ENCODE measurements at places on chromosomes 7 and 10.

DNA sequence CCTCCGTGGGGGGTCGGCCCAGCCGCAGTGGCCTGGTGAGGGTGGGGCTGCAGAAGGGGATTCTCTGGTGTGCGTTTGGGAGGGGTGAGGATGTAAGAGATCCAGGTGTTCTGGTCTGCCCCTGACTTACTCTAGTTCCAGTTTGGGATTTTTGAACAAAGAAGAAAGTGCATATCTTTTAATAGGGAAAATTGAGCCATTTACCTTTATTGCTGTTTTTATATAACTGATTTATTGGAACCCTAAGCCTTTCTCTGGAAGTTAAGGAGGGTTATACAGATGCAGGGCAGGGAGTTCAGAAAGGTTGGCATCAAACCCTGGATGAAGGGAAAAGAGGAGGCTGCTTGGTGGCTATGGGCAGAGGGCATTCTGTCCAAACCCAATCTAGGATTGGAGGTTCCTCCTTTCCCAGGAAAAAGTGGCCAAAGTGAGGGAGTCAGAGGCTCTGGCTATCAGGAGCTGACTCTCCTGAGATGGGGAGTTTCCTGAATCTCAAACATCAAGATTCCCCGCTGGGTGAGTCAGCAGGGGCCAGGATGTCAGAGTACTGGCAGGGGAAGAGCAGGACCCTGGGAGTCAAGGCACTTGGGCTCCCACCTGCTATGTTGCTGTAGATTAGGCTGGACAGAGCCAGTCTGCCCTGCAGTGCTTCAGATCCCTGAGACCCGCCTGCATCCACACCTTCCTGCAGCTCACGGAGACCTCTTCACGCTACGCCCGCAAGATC is 67.5 kb downstream of the CLIP2 start:
- no peaks in the 10 kb centered on the region for H3K27me3 ChIP-seq
- H3K4me1 ChIP-seq, result no peaks in the 10 kb centered on the region
- H3K27ac ChIP-seq, result no peak overlapping the region
- no peak overlapping the region for H3K4me3 ChIP-seq
- H3K36me3 ChIP-seq, result peaks cover 64% of the 10 kb centered on the region
- DNase-seq, result no peak

- H3K27me3 ChIP-seq, result no peaks in the 10 kb centered on the region
- no peaks in the 10 kb centered on the region for H3K36me3 ChIP-seq
- H3K4me1 ChIP-seq, result peaks cover 3% of the 10 kb centered on the region
- no peak overlapping the region for H3K4me3 ChIP-seq
These were observed 96.2 kb upstream of the MKI67 start for GRCh38 chr10:128222332-128222849.

DNA sequence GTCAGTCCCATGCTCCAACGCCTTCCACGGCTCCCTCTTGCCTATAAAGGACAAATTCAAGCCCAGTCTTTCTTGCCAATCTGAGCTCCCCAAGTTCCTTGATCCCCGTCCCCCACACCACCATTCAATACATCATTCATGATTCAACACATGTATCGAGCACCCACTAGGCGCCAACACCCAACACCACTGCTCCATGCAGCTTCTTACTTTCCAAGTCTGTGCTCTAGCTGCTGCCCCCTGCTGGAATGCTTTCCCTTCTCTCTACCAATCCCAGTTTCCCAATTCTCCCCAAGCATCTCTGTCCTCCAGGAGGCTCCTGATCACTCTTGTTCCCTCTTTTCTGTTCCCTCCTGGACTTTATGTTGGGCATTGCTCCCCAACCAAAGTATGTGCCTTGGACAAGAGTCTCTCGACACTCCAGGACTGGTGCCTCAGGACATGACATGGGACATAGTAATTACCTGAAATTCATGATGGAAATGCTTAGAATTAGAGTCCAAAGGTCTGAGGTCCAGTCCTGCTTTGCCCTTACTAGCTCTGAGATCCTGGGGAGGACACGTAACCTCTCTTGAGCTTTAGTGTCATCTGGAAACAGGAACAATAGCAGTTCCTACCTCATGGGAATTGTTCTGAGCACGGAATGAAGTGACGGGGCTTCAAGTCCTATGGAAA is 172.7 kb downstream of the NEURL1 start:
- no peak overlapping the region for H3K27ac ChIP-seq
- no peaks in the 10 kb centered on the region for H3K27me3 ChIP-seq
- peaks cover 4% of the 10 kb centered on the region for H3K4me1 ChIP-seq
- DNase-seq, result peak; percentile 12
- peaks cover 2% of the 10 kb centered on the region for H3K36me3 ChIP-seq

DNA sequence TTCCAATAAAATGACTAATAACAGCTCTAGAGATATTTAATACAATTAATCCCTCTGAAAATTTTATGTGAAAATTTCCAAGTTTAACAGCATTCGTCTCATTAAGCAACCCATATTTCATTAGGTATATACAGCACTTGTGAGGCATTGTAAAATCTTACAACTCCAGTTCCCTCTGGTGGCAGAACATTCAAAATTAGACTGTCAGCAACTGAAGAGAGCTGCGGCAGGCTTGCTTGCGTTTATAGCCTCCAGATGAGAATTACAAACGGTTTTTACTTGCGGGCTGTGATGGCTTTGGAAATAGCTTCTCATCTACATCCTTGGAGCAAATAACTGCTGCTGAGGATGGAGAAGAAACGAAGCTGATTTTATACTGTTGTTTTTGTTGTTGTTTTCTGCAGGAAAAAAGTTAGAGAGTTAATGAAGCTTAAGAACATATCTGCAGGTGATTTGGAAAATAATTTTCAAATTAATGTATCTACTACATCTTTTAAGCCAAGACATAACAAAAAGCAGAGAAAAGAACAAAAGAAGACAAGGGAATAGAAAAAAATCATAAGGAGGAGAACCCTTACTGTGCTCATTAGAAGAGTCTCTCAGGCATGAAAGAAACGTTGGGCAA is 171.3 kb downstream of the MAGI2 start:
- H3K36me3 ChIP-seq, result no peaks in the 10 kb centered on the region
- H3K27ac ChIP-seq, result no peak overlapping the region
- no peak overlapping the region for H3K4me3 ChIP-seq
- no peaks in the 10 kb centered on the region for H3K27me3 ChIP-seq
- DNase-seq, result peak; percentile 57

DNA sequence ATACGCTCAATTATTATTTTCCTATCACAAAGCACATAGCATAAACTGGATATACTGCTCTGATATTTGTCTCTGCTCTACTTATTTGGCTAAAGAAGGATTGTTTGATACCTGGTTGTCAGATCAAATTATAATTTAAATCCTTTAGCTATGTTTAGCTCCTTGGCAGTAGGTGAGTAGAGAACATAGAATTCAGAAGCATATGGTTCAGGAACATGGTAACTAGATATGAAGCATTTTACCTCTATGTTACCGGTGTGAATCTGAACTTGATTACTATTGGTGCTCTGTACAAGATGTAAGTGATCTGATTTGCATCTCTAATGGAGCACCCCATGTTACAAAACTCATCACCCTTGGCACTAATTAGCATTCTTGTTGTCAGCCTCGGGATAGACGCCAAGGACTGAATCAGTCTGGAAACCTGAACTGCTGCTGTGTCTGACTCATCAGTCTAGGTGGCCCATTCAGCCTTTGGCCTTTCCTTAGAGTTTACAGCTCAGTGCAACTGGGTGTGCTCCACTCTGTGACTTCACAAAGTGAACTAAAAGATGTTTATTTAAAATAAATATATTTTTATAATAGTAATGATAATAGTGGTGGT is 12.3 kb upstream of the MYPN start:
- H3K36me3 ChIP-seq, result no peaks in the 10 kb centered on the region
- DNase-seq, result no peak
- no peak overlapping the region for H3K27ac ChIP-seq
- no peaks in the 10 kb centered on the region for H3K27me3 ChIP-seq
- no peak overlapping the region for H3K4me3 ChIP-seq
- H3K4me1 ChIP-seq, result no peaks in the 10 kb centered on the region

DNA sequence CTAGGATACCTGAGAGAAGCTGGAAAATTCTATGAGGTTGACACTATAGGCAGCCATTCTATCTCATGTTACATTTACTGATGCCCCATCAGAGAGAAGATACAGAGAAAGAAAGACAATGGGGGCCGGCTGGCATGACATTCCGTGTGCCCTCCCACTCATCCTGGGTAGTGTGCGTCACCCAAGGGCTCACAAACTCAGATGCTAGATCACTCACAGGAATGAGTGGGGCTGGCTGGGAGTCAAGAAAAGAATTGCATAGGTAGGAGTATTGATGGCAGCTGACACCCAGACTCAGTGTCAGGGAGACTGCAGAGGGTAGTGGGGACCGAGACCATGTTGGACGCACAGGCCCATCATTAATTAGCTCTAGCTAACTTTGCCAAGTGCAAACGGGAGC is 1113.5 kb upstream of the AUTS2 start:
- H3K27me3 ChIP-seq, result no peaks in the 10 kb centered on the region
- DNase-seq, result no peak
- no peak overlapping the region for H3K27ac ChIP-seq
- H3K4me1 ChIP-seq, result no peaks in the 10 kb centered on the region
- no peaks in the 10 kb centered on the region for H3K36me3 ChIP-seq

All from common myeloid progenitor, CD34-positive (primary cell).